Fibroblast of the conjunctiva (primary cell): ENCODE measurements at places on chromosomes 11 and 22.

DNA sequence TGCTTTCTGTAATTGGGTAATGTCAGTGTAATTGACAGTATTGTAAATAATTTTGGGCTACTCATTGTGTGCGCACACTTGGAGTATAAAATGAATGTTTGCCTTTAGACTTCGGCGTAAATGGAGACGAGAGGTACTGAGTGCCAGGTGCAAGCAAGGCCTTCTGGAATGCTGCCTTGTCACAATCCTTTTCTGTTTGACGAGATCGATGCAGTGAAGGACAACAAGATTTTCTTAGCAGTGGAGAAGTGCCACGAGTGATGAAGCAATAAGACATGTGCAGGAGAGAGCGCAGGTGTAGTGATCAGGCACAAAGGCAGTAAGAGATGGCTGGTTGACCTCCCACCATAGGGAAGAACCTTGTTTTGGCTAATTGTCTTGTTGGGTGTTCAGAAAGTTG lies 67.5 kb downstream of the DDX10 start:
- no peak for DNase-seq

DNA sequence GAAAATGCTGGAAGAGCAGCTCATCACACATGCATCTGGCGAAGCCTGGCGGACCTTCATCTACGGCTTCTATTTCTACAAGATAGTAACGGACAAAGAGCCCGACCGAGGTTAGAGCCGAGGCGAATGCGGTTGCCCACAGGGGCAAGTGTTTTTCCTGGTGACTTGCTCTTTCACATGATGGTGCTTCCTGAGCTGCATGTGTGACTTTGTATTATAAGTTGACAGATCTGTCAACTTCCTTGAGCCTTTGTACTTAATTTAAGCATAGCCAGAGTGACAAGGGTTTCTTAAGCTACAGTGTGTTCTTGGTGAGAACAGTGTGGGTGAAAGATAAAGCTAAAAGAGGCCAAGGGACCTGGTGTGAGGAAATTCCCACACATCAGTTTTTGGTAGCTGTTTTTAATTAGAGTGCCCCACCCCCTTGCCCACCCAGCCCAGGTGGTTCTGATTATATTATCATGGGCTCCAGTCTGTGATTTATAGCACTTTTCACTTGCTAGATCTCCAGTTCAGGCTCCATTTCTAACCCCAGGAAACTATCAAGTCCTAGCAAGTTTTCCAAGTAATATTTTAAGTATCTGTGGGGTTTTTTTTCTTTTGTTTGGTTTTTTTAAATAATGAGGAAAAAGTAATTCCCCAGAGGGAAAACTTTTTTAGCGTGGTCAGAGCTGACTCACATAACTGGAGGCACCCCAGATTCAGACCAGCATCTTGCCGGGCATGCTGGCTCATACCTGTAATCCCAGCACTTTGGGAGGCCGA lies 68.0 kb upstream of the YWHAH start:
- DNase-seq = peak; percentile 44

DNA sequence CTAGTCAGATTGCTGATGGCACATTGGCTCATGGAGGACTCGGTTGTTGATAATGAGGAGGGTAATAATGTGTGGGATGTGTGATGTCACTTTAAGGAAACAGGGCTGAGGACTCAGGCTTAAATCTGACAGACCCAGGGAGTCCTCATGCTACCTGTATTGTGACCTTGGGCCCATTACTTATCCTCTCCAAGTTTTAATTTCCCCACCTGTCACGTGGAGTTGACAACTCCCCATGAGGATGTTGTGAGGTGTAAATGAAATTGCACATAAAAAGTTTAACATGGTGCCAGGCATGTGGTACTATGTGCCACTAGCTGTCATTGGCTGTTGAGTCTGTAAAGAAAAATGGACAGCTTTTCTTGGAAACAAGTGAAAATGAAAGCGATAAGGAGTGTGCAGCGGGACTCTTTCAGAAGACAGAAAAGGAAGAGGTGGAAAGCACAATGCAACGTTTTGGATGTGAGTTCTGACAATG lies 15.3 kb downstream of the IL10RA start:
- no peak for DNase-seq

DNA sequence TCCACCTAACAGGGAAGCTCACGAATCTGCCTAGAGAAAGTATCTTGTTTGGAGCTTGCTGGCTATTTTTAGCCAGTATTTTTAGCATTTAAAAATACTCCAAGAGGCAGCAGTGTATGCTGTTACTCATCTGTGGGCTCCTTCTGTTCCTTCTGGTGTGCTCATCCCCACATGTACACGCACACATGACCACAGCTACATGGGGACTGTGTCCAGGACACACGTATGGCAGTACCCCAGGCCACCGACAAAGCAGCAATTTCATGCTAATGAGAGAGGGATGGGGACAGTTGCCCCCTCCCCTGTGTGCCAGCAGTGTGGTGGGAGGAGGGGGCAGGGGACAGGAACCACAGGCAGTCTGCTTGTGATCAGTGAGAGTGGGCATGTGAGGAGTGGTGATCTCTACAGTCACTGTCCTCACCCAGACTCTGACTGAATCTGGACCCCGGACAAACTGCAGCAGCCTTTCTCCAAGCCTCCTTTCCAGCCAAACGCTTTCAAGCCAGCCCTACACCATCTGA lies 16.4 kb downstream of the USP2 start:
- no peak for DNase-seq

- no peak for DNase-seq
Measured at GRCh38 chr11:24514219-24514594, 17.4 kb downstream of the LUZP2 start.

DNA sequence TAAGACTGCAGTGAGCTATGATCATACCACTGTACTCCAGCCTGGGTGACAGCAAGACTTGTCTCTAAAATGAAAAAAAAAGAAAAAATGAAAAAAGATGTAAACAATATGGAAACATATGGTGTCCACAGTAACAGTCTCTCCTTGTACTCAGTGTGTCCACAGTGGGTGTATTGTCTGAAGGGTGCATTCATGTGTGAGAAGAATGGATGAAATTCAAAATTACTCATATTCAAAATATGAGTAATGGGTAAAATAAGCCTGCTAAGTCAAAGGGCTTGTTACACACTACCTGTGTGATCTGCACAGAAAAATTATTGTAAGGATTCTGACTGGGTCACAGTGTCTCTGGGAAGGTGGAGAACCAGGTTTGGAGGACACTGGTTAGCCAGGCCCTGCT lies 26.9 kb downstream of the PPFIA1 start:
- no peak for DNase-seq

DNA sequence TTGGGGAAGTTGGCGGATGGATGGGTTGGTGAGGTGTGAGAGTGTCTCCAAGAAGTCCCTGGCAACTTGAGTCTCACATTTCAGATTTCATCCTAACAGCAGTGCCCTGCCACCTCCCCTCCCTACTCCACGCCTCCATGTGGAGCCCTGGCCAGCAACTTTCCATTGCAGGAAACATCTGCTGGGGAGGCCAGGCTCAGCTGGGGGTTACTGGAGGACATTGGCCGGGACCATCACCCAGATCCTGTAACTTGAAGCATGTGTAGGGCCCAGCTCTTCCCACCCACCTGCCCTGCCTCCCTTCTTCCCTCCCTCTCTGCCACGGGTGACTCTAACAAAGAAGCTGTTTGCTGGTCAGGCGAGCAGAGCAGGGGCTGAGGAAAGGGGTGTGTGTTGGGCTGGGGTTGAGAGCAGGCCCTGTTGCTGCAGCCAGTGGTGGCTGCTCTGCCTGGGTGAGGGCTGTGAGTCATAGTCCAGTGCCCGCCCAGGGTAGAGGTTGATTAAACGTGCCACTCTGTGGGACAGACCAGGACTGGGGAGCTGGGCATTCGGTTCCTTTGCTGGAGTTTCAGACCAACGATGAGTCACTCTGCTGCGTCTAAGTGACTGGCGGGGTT lies 64.0 kb downstream of the SCN3B start:
- no peak for DNase-seq

- no peak for DNase-seq
Measured at GRCh38 chr11:2849994-2850770, 35.4 kb downstream of the CDKN1C start.

DNA sequence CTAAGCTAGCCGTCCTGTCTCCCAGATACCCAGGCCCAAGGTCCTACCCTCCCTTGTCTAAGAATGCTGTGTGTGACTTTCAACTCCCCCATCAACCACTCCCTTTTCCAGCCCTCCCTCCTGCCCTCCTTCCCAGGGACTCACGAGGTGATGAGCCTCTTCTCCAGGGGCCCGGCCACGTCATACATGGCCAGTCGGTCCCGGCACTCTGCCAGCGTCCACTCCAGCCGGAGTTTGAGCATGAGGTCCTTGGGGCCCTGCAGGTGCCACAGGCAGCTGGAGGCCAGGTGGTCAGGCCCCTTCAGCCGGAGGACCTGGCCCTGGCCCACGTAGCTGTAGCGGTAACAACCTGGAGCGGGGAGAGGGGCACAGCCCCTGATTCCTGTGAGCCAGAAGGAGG lies 20.1 kb downstream of the TMPRSS6 start:
- DNase-seq = no peak

DNA sequence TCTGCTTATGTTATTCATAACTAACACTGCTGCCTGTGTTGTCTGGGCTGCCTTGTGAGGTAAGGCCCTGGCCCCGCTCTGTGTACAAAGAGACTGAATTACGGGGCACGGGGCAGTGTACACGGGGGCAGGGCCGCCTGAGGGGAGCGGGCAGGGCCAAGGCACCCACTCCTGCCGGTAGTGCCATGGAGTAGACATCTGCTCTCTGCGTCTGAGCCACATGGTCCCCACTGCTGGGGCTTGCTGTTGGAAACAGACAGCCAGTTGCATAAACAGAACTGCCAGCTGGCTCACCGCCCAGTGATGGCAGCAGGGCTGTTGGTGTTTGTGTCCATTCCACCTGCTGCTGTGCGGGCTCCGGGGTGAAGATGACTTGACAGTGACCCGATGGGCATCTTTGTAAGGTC lies 19.8 kb downstream of the FAM118A start:
- DNase-seq = no peak

- no peak for DNase-seq
Measured at GRCh38 chr22:24054356-24054755, 43.3 kb downstream of the CABIN1 start.

- DNase-seq = no peak
Measured at GRCh38 chr11:8760896-8761295, 78.3 kb downstream of the RPL27A start.

DNA sequence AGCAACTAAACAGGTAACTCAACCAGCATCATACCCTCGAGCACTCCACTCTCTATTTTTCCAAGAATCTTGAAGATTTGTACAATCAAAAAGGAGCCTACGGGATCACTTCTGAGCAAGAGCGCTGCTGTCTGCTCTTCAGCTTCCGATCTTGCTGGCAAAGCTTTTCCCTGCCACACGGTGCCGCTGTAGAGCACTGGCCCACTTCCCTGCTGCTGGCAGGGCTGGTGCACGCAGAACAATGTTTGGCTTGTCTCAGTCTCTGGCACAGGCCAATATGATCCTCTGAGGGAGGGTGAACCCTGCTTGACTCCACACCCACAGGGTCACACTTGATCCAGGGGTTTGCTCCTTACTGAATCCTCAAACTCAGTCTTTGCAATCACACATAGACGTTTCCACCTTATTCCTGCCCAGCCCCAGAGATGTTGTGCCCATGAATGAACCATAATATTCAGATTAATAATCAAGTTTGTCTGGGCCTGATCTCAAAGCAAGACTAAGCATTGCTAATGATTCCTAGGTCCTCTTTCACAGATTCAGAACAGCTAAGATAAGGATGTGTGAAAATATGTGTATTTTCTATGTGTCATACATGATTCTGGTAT lies 536.6 kb downstream of the SOX6 start:
- peak; percentile 29 for DNase-seq

GRCh38 chr22:23237201-23237798 lies 57.0 kb downstream of the BCR start:
- DNase-seq = no peak

GRCh38 chr11:126080161-126080941 lies 17.7 kb upstream of the CDON start:
- DNase-seq = no peak

DNA sequence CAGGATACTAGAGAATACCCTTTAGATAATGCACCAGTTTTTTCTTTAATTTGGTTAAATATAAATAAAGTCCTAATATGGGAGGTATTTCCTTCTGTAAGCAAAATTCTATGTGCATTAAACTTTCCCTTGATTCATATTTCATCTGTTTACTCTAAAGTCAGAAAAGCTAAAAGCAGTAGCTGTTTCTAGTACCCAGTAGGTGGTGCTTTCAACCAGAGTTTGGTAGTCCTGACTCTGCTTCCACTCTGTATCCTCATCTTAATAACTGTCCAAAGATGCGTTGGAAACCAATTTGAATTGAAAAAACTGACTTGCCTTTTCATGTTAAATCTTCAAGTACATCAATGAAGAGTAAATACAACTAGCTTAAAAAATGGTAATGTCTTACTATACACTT lies 1065.2 kb downstream of the JRKL start:
- DNase-seq = no peak

- DNase-seq = peak; percentile 84
Measured at GRCh38 chr11:35014346-35014745, 97.9 kb downstream of the PDHX start.

- DNase-seq = no peak
Measured at GRCh38 chr11:101127699-101128570, 1.7 kb downstream of the PGR start.

GRCh38 chr11:78277314-78277994 lies 88.7 kb downstream of the USP35 start:
- DNase-seq = no peak

DNA sequence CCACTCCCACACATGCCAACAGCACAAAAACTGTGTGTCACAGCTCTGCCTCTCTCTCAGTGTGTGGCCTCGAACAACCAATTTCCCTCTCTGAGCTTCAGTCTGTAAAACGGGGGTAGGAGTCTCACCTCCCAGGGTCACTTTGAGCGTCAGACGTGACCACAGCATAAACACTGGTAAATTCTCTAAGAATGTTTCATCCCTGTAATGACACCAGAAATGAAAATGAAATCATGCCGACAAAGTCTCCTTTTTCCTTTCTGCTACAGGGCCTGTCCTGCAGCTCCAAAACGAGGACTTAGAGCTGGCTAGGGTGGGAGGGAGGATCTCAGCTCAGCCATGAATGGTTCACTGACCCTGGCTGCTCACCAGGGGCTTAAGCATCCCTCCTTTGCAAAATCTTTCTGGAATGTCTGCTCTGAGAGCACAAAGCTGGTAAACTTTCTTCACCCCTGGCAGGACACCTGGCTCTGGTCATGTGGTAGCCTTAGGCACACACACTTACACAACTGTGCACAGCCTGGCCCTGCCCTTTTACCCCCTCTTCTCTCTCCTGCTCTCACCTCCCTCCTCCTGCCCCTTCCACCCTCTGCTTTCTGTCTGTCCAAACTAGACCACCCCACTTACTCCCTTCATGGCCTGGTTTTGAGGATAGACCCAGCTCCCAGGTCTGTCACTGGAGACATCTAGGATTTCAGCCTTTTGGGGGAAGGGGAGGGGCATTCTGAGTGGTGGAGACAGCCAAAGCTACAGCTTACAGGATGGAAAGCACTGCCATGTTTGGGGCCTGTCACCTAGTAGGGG lies 12.3 kb upstream of the TSKU start:
- DNase-seq = no peak
